Stimulated activated CD4-positive, alpha-beta T cell treated with anti-CD3 and anti-CD28 coated beads, Interleukin-2, amount 100 ng/mL, for 48 hours (primary cell): ENCODE measurements at places on chromosomes 12 and 14.

DNA sequence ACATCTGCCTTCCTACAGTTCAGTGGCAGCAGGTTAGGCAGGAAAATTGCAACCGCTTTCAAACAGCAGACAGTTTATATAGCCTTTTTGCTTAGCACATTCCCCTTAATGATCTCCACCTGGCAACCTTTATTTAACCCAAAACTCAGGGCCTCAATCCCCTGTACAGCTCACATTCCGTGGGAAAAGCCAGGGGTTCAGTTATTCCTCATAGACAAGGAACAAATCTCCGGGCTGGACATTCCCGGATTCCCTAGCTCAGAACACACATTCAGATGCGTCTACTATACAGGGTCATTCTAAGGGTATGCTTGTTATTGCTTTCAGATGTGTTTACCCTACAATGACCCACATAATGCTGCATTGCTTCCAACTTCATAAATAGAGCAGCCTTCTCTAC is 73.8 kb upstream of the DCN start:
- DNase-seq = no peak

DNA sequence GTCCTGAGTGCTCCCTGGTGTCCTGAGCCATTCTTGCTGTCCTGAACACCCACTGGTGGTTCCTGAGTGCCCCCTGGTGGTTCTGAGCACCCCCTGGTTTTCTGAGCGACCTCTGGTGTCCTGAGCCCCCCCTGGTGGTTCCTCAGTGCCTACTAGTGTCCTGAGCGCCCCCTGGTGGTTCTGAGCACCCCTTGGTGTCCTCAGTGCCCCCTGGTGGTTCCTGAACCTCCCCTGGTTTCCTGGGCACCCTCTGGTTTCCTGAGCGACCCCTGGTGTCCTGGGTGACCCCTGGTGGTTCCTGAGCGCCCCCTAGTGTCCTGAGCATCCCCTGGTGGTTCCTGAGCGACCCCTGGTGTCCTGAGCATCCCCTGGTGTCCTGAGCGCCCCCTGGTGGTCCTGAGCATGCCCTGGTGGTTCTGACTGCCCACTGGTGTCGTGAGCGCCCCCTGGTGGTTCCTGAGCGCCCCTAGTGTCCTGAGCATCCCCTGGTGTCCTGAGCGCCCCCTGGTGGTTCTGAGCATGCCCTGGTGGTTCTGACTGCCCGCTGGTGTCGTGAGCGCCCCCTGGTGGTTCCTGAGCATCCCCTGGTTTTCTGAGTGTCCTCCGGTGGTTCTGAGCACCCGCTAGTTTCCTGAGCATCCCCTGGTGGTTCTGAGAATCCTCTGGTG is 473.1 kb downstream of the TMEM121 start:
- peak; percentile 99 for DNase-seq

DNA sequence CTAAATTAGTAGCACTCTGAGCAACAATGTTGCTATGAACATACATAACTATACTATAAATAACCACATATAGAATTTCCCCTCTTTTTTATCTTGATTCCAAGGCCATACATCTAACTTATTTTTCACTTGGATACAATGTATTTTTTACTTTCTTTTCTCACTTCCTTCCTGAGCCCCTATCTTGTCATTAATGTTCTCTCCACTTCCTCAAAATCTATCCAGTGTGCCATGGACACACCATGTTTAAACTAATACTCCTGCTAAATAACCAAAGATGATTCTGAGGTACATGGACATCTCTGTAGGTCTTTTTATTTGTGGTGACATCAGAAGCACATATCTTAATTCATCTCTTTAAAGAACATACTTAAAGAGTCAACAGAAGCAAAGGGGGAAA is 251.2 kb downstream of the C12orf42 start:
- DNase-seq = no peak

- no peak for DNase-seq
These were observed 52.0 kb upstream of the OSBPL8 start for GRCh38 chr12:76611533-76611932.

GRCh38 chr14:31405599-31406232 is 14.6 kb downstream of the HEATR5A start:
- no peak for DNase-seq

DNA sequence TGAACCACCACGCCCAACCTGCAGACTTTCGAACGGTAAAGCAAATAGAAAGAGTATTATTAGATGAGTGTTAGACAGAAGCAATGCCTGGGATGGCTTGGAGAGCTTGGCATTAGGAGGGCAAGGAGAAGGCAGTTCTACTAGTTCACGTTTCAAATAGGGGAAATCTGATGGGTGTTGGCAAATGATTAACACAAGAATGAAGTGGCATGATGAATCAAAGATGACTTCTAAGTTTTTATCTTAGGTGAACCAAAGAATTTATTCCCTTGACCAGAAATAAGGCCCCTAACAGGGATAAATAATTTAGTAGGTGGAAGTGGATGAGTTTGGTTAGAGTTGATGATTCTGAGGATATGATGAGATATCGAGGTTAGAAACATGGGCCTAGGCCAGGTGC is 38.5 kb downstream of the DRAM1 start:
- no peak for DNase-seq

DNA sequence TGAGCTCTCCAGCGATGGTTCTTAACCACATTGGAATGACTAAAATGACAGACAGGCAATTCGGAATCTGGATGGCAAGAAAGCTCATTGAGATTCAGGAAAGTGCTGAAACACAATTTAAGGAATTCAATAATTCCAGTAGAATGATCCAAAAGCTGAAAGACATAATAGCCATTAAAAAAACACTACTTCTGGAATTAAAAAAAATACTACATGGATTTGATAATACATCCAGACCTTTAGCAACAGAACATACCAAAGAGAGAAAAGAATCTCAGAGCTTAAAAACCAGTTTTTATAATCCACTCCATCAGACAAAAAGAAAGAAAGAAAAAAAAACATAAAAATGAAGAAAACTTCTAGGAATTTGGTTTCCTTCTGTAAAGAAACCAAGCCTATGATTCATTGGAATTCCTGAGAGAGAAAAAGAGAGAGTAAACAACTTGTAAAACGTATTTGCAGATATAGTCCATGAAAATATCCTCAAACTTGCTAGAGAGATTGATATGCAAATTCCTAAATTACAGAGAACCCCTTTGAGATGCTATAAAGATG is 52.8 kb downstream of the SLCO1B1 start:
- no peak for DNase-seq

DNA sequence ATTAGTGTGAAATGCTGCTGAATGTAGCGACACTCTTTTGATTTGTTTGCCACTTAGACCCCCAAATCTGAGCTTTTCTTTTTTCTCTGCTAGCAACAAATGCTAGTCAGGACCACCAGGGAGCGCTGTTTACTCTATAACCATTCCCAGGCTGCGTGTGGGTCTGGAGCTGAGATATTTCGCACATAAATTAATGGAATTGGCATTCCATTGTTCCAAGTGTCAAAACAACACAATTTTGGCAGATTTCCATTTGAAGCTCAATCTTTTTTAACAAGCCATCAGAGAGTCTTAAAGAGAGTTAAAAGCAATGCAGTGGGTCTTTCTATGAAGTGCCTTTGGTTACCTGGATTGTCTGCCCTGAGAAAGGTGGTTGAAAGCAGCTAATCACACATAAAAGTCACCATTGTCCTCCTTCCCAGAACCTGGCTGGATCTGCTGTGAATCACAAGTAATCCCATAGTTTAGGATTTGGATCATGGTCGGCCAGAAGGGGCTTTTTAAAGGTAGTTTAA is 7.4 kb upstream of the TMEM132C start:
- DNase-seq = peak; percentile 5

DNA sequence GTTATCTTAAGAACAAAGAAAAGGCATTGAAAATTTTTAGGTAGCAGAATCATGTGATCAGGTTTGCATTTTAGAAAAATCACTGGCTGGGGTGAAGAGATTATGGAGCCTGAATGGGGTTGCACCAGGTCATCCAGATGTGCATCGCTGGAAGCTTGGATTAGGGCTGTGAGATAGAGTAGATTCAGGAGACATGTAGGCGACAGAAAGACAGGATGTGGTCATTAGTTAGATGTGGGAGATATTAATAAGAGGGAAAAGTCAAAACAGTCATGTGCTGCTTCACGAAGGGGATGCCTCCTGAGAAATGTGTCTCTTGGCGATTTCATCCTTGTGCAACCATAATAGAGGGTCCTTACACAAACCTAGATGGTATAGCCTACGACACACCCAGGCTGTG is 25.1 kb downstream of the TEAD4 start:
- DNase-seq = no peak

GRCh38 chr12:19410211-19410610 is 29.1 kb upstream of the AEBP2 start:
- DNase-seq = no peak

GRCh38 chr12:131340616-131341210 is 370.2 kb upstream of the SFSWAP start:
- DNase-seq = no peak

DNA sequence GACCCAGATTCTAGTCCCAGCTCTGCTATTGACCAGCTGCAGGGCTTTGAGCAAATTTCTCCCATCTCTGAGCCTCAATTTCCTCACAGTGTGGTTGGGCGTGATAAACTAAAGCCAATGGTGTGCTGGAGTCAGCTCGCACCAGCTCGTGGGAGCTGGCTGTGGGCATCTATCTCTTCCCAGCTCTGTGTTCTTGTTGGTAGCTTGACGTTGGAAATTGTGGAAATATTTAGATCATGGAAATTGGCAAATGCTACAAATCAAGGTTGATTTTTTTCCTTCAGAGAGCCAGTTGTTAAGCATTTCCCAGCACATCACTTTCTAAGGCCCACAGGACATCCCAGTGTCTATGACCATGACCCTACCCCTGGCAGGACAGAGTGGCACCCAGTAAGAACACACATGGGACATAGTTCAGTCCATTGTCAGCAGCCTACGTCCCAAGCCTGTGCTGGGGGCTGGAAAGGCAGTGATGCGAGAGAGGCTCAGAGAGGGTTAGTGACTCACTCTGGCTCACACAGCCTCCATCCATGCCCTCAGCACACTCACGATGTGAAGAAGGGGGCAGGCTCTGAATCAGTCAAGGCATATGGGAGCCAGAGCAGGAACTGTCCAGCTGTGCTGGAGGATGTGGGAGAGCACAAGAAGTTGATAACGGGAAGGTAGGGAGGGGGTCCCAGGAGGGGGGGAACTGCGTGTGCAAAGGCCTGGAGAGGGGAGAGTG is 77.6 kb downstream of the LGMN start:
- DNase-seq = no peak

GRCh38 chr12:52058631-52059361 is 7.6 kb downstream of the NR4A1 start:
- no peak for DNase-seq

- DNase-seq = no peak
These were observed 186.4 kb upstream of the PRMT8 start for GRCh38 chr12:3304436-3305165.

GRCh38 chr12:19012965-19013364 is 116.6 kb upstream of the PLEKHA5 start:
- DNase-seq = no peak

GRCh38 chr14:35758523-35759129 is 50.5 kb downstream of the RALGAPA1 start:
- no peak for DNase-seq

GRCh38 chr14:21024585-21025370 is at the start of gene NDRG2:
Gene NDRG2, minus strand, starts transcription at chr14:21025061. Its CDS starts 1,746 bp downstream, at chr14:21023315.
- DNase-seq = peak; percentile 59

- DNase-seq = no peak
These were observed 267.7 kb downstream of the RASSF9 start for GRCh38 chr12:85568395-85569103.

GRCh38 chr12:102977945-102978706 is 20.7 kb downstream of the ASCL1 start:
- no peak for DNase-seq

GRCh38 chr14:53874704-53875103 is 81.9 kb downstream of the BMP4 start:
- DNase-seq = no peak

GRCh38 chr12:74776378-74776777 is 238.7 kb downstream of the ATXN7L3B start:
- no peak for DNase-seq

GRCh38 chr12:54355104-54355815 is 9.0 kb downstream of the GPR84 start:
- no peak for DNase-seq

GRCh38 chr12:54425702-54426101 is 6.6 kb upstream of the ITGA5 start:
- no peak for DNase-seq

DNA sequence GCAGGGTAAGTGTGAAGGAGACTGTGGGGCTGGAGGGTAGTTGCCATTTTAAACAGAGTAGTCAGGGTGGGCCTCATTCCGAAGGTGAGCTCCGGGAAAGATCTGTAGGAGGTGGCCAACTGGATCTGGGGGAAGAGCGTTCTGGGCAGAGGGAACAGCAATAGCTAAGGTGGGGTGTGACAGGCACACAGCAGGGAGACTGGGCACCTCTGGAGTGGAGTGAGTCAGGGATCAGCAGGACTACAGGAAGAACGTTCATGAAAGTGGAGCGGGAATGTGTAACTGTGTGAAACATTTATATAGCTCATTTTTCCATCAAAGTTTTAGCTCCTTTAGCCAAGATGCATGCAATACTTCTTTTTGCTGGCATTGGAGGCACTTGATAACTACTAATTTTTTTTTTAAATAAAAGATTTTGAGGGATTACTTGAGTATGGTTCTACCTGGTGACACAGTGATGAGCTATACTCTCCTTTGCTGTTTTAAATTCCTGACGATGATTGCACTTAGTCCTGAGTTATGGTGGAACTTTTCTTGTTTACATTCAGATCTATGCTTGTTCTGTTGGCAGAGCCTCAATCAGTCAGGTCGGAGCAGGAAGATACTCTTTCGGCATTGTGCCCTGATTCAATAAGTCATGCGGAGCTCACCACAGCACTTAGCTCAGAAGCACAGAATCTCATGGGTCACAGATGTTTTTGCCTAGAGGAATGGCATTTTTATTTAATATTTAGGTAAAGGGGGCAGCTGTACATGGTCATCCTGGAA is 106.4 kb downstream of the WIF1 start:
- no peak for DNase-seq

- DNase-seq = no peak
These were observed 53.3 kb downstream of the TRAF3 start for GRCh38 chr14:102830474-102831045.

- no peak for DNase-seq
These were observed 9.4 kb upstream of the BCL11B start for GRCh38 chr14:99281396-99281795.

GRCh38 chr14:73258076-73258475 is 20.8 kb downstream of the PAPLN start:
- no peak for DNase-seq

DNA sequence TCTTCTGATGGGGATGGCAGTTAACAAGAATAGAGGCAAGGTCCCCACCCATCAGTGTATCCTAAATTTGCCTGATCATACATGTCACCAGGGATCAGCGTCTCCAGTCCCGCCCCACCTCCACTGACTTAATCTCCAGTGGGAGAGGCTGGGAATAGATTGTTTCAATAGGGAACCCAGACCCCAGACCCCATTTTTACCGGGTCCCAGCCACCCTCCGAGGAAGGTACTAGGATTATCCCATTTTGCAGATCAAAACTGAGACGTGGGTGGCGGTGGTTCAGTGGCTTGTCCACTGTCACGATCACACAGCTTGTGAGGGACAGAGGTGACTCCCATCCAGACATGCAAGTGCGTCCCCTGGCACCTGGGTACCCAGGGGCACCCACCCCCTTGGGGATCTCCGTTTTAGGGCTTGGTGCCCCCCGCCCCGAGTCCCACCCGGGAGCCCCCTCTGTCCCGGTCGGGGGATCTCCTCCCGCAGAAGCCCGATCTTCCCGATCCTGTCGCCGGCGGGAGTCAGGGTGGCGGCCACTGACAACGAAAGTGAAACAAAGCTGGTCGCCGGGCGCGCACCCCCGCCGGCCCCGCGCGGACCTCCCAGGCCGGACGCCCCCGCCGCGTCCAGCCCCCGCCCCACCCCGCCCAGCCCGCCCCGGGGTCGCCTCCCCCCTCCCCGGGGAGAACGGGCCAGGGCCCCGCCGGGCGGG is 523 bp downstream of the WSB2 start:
- peak; percentile 36 for DNase-seq

GRCh38 chr12:46455648-46456352 is 83.2 kb upstream of the SLC38A2 start:
- DNase-seq = no peak
